ENCODE measurements at places on chromosomes 16 and 17.

DNA sequence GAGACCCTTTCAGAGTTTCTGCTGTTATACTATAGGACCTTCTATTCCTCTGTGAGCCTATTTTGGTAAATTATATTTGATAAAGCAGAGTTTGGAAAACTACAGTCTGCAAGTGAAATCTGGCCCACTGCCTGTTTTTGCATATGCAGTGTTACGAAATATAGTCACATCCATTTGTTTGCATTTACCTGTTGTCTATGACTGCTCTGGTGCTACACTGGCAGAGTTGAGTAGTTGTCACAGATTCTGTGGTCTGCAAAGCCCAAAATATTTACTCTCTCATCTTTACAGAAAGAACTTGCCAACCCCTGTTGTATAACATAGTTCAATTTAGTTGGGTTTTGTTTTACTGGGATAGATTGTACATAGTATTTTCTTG is 42.3 kb downstream of the TNRC6A start:
- no peak for DNase-seq

DNA sequence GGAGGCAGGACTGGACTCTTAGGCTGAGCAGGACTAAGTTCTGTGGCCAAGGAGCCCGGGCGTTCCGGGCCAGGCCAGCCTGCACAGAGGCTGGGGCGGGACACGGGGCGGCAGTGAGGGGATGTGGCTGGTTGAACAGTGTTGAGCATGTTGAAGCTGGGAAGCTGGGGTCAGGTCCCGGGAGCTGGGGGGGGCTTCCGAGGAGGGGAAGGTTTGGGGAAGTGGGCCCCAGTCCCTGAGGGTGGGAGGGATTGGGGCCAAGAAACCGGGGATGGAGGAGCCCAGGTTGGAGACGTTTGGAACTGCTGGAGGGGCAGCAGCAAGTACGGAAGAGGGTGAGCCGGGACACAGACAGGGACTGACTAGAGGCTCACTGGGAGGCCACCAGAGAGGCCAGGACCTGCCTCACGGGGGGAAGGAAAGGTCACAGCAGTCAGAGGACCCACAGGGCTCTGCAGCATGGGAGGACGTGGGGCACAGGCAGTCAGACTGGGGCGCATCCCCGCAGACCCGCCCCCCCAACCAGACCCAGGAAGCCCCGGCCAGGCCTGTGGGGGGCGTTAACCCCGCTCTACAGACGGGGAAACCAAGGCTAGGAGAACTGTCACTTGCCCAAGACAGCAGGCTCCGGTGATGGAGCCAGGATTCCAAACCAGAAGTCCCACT is 9.5 kb downstream of the TAX1BP3 start:
- DNase-seq: no peak

DNA sequence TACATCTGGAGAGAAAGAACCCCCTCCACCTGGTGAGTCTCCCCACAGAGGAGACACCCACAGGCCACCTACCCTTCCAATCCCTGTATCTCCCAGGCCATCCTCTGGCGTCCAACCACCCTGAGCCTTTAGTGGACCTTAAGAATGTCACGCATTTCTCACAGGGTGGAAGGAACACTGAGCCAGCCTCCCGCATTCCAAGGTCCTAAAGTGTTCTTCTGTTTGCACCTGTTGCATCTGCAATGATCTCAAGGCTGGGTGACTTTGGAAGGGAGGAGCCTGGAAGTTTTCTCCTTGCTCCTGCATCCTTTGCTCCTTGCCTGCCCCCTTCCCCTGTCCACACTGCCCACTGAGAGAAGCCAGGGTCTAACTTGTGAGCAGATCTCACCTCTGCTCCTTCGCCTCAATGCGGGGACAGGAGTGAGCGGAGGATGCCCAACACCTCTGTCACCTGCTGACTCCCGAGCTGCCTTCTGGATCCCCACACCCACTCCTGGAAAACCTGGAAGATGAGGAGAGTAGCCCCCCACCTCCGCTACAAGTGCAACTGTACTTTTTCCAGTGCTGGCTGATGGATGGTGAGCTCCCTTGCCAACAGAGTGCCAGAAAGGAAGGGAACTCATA is 3.7 kb downstream of the CHST5 start:
- no peak for DNase-seq

DNA sequence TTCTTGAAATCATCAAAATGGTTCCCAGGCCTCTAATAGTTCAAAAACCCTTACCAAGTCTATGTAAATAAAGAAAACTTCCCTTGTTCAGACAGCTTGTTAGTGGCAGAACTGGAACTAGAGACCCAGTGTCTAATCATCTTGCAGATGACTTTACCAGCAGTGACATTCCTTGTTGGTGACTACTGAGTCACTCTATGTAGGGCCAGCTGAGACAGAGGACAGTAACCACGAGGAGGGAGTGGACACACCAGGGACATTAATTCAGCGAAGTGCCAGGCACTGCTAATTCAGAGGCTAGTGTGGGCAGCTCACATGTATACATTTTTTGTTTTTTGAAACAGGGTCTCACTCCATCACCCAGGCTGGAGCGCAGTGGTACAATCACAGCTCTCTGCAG is 6.1 kb upstream of the HEATR3 start:
- DNase-seq: no peak
